Adrenal gland (tissue), 19 donors: ENCODE measurements at places on chromosomes 12 and 14. TPM values are rescaled to one million over a fixed set of nuclear protein-coding genes. Genes with fewer than 3 reads are reported as not detected.

- H3K4me1 ChIP-seq, result no peaks in the 10 kb centered on the region
- no peak overlapping the region for H3K4me3 ChIP-seq
- no peaks in the 10 kb centered on the region for H3K27me3 ChIP-seq
- H3K27ac ChIP-seq, result no peak overlapping the region
Measured at GRCh38 chr14:61406198-61406597, 84.8 kb downstream of the PRKCH start.

- no peaks in the 10 kb centered on the region for H3K36me3 ChIP-seq
- H3K27me3 ChIP-seq, result no peaks in the 10 kb centered on the region
- H3K27ac ChIP-seq, result no peak overlapping the region
Measured at GRCh38 chr12:19998411-19998810, 369.9 kb upstream of the PDE3A start.

- H3K36me3 ChIP-seq, result no peaks in the 10 kb centered on the region
- no peaks in the 10 kb centered on the region for H3K27me3 ChIP-seq
- no peak overlapping the region for H3K4me3 ChIP-seq
- DNase-seq, result no peak
- no peak overlapping the region for H3K27ac ChIP-seq
Measured at GRCh38 chr14:79829405-79830166, 381.7 kb downstream of the DIO2 start.

GRCh38 chr12:46187023-46187422 lies 81.8 kb downstream of the SLC38A1 start:
- peak; percentile 56 for DNase-seq
- no peaks in the 10 kb centered on the region for H3K27me3 ChIP-seq
- H3K36me3 ChIP-seq, result no peaks in the 10 kb centered on the region

GRCh38 chr14:93663317-93663716 lies 125.0 kb downstream of the PRIMA1 start:
- no peaks in the 10 kb centered on the region for H3K27me3 ChIP-seq
- no peak for DNase-seq
- H3K4me3 ChIP-seq, result no peak overlapping the region
- H3K27ac ChIP-seq, result no peak overlapping the region

GOLT1B gene
- 37.9 TPM for total RNA-seq

ZNF891 gene
- total RNA-seq, result 3.0 TPM
